Retina (tissue), 1 donor: ENCODE measurements at places on chromosomes 2 and 18.

DNA sequence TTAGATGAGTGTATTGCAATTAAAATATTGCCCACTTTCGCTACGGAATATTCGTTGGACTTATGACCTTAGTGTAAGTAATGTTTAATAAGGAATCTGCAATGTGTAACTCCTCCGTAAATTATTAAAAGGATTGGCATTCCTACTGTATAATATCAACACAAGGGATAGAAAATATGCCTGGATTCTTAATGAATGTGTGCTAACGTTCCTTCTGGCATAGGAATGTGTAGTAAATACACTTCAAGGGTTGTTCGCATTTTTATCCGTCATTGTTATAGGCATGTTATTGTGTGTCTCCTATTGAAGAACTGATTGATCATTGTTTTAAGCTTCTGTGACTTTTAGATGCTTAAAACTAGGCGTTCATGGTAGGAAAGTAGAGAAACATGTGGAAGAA, 134.5 kb downstream of the NEDD4L start:
- no peak for DNase-seq

DNA sequence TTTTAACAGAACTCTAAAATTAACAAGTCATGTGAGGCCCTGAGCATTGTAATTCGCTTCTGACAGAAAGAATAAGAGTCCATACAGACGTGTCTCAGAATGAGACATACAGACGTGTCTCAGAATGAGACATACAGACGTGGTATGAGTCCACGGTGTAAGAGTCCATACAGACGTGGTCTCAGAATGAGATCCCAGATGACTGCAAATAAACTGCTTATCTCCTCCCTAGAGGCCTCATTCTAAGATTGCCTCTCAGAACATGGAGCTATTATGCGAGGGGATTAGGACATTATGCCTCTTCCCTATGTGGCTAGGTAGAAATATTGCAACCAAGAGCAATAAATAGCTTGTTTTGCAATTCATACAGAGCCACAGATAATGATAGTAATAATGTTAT, 63.9 kb downstream of the NEB start:
- DNase-seq: no peak

GRCh38 chr2:112660138-112660537, 14.4 kb downstream of the SLC20A1 start:
- DNase-seq: no peak

DNA sequence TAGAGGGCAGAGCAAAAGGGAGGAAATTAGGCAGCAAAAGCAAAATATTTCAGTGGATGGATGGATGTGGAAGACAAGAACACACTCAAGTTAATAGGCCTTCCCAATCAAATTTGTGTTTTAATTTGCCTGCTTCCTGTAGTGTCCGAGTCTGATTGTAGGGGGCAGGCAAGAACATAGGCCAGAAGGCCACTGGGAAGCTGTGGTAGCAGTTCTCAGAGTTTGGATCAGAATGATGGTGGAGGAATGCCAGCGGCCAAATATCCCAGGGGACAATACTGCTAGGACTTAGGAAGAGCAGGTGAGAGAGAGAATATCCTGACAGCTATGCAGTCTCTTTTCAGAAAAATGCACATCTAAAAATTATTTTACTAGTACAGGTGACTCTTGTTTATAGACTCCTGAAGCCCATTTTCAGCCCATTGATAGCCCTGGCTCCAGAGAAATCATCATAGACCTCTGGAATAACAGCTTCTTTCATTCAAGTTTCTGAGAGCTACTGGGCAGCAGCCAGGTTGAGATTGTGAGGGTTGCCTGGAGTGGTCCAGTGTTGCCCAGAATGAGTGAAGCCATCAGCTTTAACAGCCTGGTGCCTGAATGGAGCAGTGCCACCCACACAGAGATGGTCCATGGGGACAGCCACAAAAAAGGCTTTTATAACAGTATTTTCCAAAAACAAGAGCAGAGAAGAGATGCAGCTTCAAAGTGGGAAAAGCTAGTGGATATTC, 19.1 kb upstream of the SERPINE2 start:
- DNase-seq: no peak

- DNase-seq: no peak
Observed at GRCh38 chr2:52919673-52920072, 847.9 kb upstream of the CHAC2 start.

DNA sequence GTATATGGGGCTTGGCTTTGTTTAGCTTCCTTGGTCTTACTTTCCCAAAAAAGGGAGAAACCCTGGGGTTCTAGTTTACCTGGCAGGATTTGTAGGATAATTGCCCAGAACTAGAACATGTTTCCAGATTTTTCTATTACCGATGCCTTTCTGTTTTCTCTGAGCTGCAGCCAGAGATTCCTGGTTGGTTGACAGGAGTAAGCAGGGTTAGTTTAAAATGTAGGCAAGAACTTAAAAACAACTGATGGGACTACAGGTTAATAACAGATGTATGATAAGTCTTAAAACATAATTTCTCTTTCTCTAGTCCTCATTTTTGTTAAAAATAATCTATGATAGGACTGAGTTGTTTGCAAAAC, 38.9 kb upstream of the GMCL1 start:
- no peak for DNase-seq

DNA sequence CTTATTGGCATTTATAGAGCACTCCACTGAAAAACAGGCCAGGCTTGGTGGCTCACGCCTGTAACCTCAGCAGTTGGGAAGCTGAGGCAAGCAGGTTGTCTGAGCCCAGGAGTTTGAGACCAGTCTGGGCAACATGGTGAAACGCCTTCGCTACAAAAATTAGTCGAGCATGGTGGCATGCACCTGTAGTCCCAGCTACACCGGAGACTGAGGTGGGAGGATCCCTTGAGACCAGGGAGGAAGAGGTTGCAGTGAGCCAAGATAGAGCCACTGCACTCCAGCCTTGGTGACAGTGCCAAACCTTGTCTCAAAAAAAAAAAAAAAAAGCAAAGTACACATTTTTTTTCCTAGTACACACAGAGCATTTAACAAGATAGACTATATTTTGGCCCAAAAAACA, 96.1 kb downstream of the TGIF1 start:
- no peak for DNase-seq

- no peak for DNase-seq
Observed at GRCh38 chr2:230783101-230783500, 70.5 kb downstream of the CAB39 start.

GRCh38 chr2:196370381-196370780, 199.0 kb upstream of the STK17B start:
- no peak for DNase-seq

DNA sequence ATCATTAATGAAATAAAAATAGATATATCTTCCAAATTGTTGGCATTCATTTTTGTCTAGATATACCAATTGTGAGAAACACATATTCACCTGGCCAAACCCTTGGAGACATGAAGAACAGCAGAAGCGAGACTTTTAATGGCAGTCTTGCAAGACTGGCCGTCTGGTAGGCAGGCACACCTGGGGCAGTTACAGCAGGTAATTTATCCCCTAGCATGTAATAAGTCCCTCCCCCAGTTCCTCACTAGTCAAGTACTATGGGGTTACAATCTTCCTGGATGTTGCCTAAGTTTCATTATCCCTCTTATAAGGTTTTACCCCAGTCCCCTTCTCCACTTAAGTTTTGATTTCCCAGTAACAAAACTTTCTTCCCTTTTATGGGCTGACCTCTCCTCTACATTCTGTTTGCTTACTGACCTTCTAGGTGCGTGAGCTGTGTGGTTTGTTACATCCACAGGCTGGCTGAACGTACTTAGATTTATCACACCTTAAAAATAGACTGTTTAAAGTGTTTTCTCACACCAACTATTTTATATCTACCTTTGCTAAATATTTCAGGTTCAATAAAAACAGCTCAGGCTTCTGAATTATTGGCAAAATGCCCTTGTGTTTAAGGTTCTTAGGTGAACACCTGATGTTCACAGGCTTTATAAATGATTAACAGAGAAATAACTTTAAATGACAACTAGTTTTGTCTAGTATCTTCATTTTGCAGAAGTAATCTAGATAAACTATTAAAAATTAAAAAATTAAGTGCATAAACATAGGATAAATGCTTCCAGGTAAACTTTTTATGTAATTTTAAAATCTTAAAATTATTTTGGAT, 365.0 kb upstream of the TFPI start:
- DNase-seq: no peak
